Activated T-helper 1 cell treated with anti-CD3 and anti-CD28 coated beads, Interleukin-2, amount 50 U/mL, for 16 hours (primary cell): ENCODE measurements at places on chromosomes 4 and X.

GRCh38 chrX:40778861-40779575, 43.7 kb upstream of the MED14 start:
- no peak for DNase-seq

DNA sequence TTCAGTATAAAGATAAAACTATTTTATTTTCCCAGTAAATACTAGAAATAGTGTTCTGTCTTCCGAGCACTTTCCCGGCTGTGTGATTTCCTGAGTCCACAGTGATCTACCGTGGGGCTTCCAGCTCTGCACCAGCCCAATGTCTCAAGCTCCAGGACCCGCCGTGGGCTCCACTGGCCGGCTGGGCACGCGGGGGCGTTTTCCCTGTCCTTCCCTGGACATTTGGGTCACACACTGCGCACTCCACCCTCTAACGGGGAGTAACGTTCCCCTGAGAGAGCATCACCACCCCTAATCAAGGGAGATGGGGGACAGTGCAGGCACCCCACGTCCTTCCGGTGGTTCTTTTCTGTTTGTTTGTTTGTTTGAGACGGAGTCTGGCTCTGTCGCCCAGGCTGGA, 844.6 kb upstream of the FRG1 start:
- no peak for DNase-seq

GRCh38 chr4:1078490-1078889, 34.9 kb downstream of the RNF212 start:
- no peak for DNase-seq

DNA sequence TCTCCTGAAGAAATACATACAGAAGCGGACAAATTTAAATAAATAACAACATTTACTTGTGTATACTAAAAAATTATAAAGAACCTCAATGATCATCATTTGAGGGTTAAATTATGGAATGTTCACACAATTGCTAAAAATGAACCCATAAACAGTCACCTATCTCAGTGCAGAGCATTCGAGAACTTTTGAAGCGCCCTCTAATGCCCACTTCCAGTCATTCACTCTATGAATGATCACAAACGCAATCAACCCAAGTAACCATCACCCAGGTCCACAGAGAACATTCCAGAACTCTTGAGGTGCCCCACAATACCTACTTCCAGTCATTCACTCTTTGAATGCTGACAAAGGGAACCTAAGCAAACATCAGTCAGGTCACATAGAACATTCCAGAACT, 103.5 kb upstream of the PLAC1 start:
- DNase-seq, result no peak

- DNase-seq, result no peak
These were observed 49.4 kb upstream of the PRDM5 start for GRCh38 chr4:120971884-120972283.

DNA sequence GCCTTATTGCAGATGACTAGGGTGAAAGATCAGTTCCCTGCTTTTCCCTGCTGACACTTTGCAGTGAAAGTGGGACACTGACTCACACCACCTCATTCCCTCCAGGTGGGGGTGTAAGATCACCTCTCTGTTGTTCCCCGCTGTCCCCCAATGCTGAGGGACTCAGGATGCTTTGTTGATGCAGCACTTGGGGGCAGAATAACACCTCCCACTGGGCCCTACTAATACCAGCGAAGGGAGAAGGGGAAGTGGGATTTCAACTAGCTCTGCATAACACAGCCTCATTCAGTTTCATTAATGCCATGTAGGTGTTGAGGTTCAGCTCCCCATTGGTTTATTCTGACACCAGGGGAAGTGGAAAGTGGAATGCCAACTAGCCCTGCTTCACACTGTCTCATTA, 43.6 kb upstream of the IL1RAPL2 start:
- DNase-seq, result no peak

- no peak for DNase-seq
These were observed 25.5 kb downstream of the MMAA start for GRCh38 chr4:145644699-145645098.

DNA sequence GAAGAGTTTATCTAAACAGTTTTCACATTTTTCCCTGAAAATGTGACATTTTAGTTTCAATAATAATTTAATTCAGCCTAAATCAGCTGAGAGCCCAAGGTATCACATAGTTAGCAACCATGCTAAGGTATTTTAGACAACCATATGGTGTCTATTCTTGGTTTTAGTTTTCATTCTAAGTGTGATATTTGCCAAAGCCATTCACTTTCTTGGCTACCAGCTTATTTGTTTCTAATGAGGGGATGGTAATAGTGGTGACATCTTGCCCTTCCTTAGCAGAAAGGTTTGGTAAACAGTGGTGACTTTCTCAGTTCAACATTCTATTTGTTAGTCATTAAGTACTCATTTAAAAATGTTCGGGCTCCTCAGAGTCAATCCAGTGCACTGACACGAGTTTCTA, 854.9 kb upstream of the HTR2C start:
- no peak for DNase-seq

GRCh38 chrX:20066968-20067708, 49.6 kb downstream of the MAP7D2 start:
- no peak for DNase-seq

GRCh38 chr4:142645475-142646108, 200.5 kb downstream of the INPP4B start:
- DNase-seq, result no peak

DNA sequence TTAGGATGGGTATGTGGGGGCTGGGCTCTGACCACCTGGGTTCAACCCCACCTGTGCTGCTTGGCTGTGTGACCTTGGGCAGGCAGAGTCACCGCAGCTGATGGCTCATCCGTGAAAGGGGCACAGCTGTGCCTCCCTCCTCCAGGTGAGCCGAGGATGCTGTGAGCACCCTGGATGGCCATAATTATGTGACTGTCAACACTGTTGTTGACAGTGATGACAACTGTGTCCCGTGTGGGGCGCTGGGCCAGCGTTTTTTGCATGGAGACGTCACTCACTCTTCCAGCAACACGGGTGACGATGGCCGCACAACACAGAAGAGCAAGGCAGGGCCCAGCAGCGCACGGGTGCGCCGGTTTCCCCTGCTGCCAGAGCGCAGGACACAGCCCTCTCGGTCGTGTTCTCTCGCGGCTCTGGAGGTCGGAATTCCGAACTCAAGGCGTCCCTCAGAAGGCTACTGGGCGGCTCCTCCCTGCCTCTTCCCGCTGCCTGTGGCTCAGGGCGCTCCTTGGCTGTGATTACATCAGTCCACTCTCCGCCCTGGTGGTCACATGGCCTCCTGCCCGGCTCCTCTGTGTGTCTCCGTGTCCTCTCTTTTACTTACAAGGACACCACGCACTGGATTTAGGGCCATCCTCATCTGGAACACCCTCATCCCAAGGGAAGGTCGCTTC, 1.3 kb downstream of the SH3TC1 start:
- no peak for DNase-seq

DNA sequence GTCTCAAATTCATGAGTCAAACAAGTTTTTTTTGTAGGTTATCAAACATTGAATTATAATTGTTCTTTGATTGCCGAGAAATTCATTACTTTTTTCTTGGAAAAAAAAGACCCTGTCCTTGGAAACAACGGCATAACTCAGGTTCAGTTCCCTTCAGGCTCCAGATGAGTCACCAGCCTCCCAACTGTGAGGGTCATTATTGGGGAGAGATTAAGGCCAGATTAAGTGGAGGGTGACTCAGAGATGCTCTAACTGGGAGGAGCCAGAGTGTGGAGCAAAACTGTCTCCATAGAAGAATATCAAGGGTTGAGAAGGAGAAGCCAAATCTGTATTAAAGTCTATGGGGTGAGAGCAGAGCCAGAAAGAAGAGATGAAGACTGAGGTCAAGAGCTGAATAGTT, 9.6 kb downstream of the ADGRG4 start:
- DNase-seq, result no peak

- DNase-seq, result no peak
These were observed 142.5 kb upstream of the MAB21L2 start for GRCh38 chr4:150439451-150439933.

DNA sequence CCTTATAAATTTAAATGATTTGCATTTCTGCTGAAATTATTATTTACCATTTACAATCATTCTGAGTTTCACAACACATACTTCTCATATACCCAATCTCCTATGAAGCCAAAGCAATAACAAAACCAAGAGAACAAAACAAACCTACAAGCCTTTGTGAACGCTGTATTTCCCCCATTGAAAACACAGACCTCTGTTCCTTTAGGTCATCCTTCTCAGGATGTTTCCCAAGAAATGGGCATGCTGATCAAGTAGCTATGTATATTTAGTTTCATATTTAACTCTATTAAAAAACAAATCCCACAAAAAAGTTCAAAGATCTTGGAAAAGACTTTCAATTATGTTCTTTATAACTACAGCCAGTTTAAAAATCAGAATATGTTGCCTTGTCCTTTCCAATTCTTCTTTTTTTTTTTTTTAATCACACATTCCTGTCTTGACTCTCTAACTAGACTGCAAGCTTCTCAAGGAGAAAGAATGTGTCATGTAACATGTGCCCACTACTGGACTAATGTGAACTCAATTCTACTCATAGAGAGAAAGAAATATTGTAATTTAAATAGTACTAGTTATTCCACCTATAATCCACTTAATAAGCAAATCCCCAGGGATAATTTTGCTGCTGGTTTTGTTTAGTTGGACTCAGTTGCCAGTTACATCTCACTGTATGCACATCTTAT, 84.3 kb upstream of the PRSS48 start:
- DNase-seq, result no peak

GRCh38 chr4:15455290-15455689, 14.4 kb upstream of the CC2D2A start:
- DNase-seq, result no peak

DNA sequence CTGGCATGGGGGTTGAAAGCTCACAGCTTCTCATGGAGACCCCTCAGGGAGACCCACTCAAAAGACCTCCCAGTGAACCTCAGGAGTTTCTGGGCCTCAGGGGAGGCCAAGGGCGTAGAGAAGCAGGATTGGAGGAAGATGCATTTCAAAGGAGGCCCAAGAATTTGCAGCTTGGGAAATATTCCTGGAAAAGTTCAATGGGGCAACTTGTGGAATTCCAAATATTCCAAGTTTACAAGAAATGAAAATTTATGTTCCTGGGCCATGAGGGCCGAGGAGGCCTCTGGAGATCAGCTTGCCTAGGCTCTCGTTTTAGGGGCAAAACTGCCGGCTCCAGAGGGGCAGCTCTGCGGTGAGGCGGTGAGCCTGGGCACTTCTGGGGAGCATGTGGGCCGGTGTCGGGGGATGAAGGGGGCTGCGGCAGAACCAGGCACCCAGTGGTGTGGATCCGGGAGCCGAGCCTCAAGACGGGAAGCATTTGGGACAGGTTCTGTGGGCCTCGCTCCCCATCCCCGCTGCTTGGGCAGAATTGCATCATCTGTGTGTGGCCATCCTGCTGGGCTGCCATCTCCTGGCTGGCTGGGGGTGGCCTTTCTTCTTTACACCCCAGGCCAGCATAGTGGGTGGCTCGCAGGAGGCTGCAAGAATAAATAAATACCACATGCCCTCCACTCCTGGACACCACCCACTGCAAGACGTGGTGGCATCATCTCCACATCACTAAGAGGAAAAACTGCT, 54.6 kb upstream of the GPR78 start:
- no peak for DNase-seq

GRCh38 chrX:129980001-129980401, 2.4 kb upstream of the BCORL1 start:
- no peak for DNase-seq

DNA sequence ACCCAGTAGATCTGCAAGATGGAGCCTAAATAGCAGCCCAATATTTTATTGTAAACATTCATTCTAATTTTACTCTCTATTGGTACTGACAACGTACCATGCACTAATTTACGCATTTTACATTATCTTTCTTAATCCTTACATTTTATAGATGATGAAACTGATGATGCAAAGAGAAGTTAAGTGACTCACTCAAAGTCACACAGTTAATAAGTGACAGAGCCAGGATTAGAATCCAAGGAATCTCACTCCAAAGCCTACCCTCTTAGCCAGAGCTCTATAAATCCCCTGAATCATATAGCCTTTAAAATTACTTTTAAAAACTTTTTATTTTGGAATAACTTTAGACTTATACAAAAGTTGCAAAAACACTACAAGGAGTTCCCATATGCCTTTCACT, 37.6 kb downstream of the PHKA1 start:
- no peak for DNase-seq

DNA sequence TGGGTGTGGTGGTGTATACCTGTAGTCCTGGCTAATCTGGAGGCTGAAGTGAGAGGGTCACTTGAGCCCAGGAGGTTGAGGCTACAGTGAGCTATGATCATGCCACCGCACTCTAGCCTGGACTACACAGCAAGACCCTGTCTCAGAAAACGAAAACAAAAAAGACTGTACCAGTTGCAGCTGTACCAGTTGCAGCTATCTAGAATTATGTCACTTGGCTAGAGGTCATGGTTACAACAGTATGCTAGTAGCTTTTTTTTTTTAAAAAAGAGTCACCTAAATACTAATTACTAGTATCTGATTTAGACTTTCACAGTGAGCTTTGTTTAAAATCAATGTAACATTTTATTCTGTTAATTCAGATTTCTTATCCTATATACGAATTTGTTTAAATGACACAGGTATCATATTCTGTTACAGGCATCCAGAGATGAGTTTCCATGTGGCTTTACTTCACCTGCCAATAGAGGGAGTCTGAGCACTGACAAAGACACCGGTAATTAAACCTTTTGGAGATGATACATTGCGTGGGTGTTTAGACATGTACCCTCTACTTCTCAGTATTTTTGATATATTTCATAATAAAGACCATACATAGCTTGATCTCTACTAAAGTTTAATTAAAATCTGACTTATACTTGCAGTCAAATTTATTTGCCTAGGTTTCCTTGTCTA, 100.2 kb upstream of the IL13RA1 start:
- DNase-seq, result no peak

DNA sequence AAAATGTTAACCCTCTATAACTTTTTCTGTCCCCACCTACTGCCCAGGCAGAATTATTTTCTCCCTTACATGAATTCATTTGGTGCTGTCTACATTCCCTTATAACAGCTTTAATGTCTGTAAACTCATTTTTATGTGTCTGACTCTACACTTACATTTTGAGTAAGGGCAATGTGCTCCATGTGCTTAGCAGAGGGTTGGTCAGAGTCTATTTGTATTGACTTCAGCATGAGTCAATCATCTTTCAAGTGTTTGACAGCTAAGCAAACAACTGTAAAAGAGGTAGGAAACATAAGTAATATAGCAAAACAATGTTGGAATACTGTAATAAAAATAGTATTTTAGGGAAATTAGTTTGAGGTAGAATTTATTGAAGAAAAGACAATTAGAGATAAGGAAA, 6.3 kb downstream of the IL15 start:
- DNase-seq, result no peak

DNA sequence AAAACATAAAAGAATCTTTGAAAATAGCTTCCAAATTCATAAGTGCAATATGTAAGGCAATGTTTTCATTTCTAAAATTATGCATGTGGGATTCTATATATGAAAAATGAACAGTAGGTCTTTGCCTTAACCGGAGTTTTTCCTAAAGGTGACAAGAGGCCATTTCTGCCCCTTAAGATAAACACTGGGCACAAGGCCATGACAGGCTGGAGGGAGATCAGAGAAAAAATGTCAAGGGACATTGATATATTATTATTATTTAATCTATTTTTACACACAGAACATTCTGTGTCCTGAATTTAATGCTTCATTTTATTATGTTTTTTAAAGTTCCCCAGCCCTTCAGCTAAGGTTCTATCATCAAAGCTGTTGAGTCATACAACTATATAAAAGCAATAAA, 118.8 kb downstream of the CHM start:
- DNase-seq, result no peak
